Cortex of kidney (tissue), 1 donor: ENCODE measurements at places on chromosomes 3 and 15.

GRCh38 chr15:96325541-96326327 lies 4.8 kb upstream of the NR2F2 start:
- DNase-seq, result no peak

DNA sequence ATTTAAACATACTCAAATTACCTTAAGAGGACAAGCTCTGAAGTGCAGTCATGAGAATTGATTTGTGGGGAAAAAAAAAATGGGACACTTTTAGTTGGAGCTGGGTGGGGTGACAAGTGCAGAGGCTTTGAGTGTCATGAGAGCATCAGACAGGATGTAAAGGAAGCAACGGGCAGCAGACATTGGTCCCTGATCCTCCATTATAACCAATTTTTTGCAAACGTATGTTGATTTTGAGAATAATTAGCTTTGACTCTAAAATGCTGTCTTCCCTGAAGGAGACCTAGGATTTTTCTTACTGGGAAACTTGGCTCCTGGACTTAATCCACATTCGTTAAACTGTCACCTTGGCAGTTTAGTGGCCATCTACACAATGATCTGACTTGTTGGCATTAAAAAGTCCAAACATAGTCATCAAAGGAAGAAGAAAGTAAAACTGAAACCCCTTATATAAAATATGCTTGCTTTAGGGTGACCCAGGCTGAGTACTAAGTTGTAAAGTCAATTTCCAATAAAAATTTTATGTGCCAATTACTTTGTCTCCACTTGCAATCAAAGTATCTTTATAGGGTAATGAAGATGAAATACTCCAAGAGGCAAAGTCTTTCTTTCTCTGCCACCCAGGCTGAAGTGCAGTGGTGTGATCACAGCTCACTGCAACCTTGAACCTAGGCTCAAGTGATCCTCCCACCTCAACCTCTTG lies 45.6 kb downstream of the BCL2L10 start:
- DNase-seq, result no peak

- no peak for DNase-seq
Measured at GRCh38 chr15:90062023-90062442, 40.2 kb downstream of the IDH2 start.

DNA sequence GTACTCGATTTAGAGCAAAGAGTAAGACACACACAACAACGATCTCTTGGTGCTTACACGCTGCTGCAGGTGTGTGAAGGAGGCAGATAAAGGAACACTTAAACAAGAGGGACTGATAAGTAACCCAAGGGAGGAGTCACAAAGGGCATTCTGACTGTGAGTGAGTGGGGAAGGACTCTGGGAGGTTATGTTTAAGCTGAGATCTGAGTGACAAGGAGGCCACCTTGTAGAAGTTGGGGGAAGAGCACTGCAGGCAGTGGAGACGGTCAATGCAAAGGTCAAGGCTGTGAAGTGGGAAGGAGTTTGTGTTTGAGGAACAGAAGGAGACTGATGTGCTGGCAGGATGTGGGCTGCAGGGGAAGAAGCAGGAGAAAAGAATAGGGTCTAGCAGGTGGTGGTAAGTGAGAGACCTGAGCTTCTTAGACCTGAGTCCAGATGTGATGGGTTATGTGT lies 63.1 kb downstream of the LPP start:
- no peak for DNase-seq

DNA sequence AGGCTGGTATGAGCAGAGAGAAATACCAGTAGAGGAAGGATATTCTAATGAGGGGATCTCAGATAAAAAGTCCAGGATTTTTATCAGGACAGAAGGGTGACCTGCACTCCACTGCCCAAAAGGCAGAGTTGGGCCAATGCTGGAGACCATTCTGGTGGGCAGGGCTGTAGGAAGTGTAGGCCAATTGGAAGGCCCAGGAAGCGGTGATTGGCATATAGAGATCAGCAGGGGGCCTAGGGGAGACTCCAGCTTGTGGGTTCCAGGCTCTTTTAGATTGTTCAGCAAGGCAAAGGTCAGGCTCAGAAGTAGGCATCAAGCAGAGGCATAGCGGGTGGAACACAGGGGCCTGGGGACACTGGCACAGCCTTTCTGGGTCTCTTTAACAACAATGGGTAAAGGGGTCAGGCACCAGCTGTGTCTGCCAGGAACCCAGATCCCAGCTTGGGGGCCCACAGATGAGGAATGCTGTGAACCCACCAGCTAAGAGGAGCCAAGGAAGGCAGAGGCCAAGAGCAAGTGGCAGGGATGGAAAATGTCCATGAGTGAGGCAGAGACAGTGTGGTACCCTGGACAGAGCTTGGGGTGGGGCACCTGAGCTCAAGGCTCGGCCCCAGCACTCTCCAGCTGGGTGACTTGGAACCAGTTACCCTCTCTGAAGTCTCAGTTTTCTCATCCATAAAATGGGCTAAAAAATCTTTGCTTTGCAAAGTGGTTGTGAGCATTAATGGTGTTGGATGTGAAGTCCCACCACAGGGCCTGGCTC lies 27.0 kb upstream of the RASGRF1 start:
- no peak for DNase-seq

- no peak for DNase-seq
Measured at GRCh38 chr15:39850436-39850835, 67.8 kb upstream of the FSIP1 start.

GRCh38 chr3:150054635-150055034 lies 83.9 kb upstream of the PFN2 start:
- DNase-seq, result no peak

DNA sequence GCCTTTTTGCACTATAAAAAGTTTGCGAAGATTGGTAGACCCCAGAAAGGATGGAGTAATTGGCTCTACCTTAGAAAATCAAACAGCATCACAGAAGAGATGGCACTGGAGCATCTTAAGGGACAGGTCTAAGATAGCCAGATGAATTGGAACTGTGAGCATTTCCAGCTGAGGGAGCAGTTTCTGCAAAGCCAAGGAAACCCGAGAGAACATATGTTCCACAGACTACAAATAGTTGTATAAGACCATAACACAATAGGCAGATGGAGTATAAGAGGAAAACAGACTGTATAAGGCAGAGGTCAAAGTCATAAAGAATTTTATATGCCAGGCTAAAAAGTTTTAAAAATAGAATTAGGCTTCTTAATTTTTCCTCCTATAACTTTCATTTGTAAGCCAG lies 46.0 kb downstream of the TSC22D2 start:
- no peak for DNase-seq

- DNase-seq, result no peak
Measured at GRCh38 chr15:83914906-83915305, 261.0 kb downstream of the ADAMTSL3 start.

DNA sequence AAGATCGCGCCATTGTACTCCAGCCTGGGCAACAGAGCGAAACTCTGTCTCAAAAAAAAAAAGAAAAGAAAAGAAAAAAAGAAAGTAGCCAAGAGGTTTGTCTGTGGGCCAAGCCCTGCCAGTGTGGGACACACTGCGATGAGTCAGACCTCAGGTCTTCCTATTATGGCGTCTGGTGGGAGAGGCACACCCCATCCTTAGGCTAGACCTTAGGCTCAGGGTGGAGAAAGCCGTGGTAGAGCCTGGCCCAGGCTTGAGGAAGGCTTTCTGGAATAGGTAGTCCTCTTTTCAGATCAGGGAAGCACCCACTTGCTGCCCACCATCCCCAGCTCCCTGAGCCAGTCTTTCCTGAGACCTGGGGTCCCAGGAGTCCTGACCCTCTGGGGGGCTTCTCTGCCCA lies 6.0 kb downstream of the HEMK1 start:
- DNase-seq, result no peak

GRCh38 chr3:188326968-188327367 lies 173.0 kb downstream of the LPP start:
- no peak for DNase-seq

GRCh38 chr3:32568953-32569352 lies 1.7 kb downstream of the DYNC1LI1 start:
- no peak for DNase-seq

- no peak for DNase-seq
Measured at GRCh38 chr3:179613807-179614206, 9.2 kb downstream of the NDUFB5 start.

DNA sequence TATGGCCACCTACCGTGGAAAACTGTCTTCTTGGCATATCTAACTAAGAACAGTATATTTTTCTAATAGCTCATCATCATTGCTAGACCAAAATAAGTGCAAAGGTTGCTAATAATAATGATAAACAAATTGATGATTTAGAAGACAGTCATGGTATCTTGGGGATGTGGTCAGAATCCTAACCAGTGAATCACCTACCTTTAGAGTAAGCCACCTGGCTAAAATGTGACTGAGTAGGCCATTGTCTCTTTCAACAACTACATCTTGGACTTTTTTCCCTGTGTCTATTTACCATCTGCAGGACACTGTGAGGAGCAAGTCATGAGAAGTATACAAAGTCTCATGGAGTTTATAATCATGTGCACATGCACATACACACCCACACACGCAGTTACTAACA lies 273.5 kb upstream of the SEMA6D start:
- no peak for DNase-seq

DNA sequence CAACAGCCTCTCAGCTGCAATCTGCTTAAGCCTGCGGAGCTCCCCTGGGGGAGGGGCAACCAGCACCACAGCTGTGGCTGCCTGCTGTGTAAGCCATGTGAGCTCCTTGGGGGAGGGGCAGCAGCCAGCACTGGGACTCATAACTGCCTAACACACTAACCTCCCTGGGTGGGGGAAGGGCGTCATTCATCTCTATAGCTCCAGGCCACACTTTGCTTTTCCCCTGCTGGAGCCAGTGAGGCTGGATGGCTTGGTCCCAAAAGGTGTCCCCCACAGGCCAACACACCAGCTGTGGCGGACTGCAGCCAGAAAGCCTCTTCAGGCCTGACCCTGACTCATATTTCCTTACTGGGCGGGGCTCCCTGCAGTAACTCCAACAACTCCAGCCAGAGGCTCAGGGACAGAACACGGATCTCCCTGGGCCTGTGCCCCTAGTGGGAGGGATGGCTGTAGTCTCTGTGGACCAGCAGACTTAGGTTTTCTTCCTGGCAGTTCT lies 129.8 kb downstream of the PPM1L start:
- DNase-seq, result no peak

- no peak for DNase-seq
Measured at GRCh38 chr3:152405915-152406802, 137.4 kb downstream of the MBNL1 start.

GRCh38 chr15:75430259-75430658 lies 21.2 kb downstream of the SIN3A start:
- no peak for DNase-seq

- no peak for DNase-seq
Measured at GRCh38 chr15:99158626-99159412, 53.9 kb downstream of the SYNM start.

- DNase-seq, result no peak
Measured at GRCh38 chr3:181929501-181929900, 217.8 kb downstream of the SOX2 start.

DNA sequence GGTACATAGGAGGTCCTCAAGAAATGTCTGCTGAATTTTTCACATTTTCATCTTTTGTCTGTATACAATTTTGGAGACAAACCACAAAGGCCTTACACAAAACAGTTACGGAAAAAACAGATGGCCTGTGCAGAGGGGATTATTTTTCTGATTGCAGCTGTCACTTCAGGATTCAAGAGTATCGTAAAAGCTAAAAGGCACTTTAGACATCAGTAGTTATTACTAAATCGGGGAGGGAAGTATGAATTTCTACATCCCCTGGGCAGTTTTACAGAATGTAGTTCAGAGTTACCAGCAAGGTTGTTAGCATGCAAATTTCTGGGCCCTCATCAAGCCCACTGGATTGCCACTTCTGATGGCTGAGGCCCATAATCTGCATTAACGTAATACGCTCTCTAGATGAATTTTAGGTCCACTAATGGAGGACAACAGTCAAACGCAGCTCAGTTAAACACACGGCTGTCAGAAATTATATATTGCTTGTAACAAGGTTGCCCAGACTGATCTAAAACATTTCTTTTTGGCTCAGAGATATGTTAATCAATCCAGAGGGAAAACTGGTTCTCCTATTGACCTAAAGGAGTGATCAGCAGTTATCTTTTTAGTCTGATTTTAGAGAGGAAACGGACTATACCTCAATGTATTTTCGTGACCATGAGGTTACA lies 1.1 kb downstream of the RIOX2 start:
- DNase-seq, result no peak

- no peak for DNase-seq
Measured at GRCh38 chr3:132652640-132653270, 6.9 kb downstream of the ACAD11 start.

- no peak for DNase-seq
Measured at GRCh38 chr3:29384640-29385039, 103.8 kb downstream of the RBMS3 start.

- no peak for DNase-seq
Measured at GRCh38 chr3:10370429-10370828, 49.5 kb upstream of the SEC13 start.
